ENCODE measurements at places on chromosomes 1 and 21. TPM values are rescaled to one million over a fixed set of nuclear protein-coding genes. Genes with fewer than 3 reads are reported as not detected.

The RIPK4 gene
- total RNA-seq = 0.52 TPM

The NBPF4 gene
- not detected for total RNA-seq

The SPOCD1 gene
- total RNA-seq = 1.1 TPM

The DTL gene
- total RNA-seq = 4.7 TPM

The GBP7 gene
- total RNA-seq = 0.20 TPM

The RUSC1 gene
- total RNA-seq = 12.4 TPM

The PYHIN1 gene
- 97.3 TPM for total RNA-seq

The ERVH48-1 gene
- total RNA-seq = not detected

The BROX gene
- total RNA-seq = 72.0 TPM

The CNR2 gene
- total RNA-seq = 0.15 TPM

The AMY2A gene
- total RNA-seq = not detected

The DMBX1 gene
- total RNA-seq = not detected

The SERPINC1 gene
- total RNA-seq = not detected

The ADAR gene
- total RNA-seq = 264 TPM

The ADGRL4 gene
- not detected for total RNA-seq

The C1orf226 gene
- total RNA-seq = 0.10 TPM

The VASH2 gene
- total RNA-seq = 1.7 TPM

The SH2D5 gene
- not detected for total RNA-seq

The NCSTN gene
- 80.5 TPM for total RNA-seq

Data from CD4-positive, CD25-positive, alpha-beta regulatory T cell (primary cell).